ENCODE measurements at places on chromosomes 6 and 20. TPM values are rescaled to one million over a fixed set of nuclear protein-coding genes. Genes with fewer than 3 reads are reported as not detected.

GRCh38 chr6:88480816-88481215, 314.7 kb upstream of the CNR1 start:
- DNase-seq: peak; percentile 40

DNA sequence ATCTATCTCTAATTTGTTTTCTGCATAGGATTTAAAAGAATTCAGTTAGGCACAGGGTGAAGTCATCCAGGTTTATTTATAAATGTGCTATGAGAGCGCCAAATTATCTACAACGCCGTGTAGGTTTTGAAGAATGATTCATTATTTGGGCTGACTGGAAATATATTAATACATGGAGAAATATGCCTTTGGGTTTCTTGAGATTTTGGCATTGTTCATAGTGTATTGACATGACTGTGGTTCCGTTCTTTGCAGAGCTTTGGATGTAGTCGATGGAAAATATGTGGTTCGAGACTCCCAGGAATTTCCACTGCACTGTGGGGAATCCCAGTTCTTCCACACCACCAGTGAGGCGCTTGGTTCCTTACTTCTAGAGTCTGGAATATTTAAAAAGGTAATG, 90.9 kb downstream of the CRYBG1 start:
- DNase-seq: no peak

DNA sequence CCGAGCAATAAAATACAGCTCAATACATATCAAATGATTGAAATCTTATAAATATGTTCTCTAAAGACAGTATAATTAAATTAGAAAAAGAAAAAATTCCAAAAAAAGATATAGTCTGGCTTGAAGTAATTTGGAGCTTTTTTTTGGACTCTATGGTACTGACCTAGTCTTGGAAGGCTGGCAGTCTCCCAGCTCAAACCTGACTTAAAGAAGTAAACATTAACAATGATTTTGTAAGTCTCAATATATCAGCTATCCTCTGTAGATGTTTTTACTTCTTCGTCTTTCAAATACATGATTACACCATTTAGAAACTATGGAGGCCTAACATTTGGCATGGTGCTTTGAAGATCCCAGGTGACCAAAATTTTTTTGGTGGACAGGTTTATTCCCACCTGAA, 14.2 kb downstream of the HINT3 start:
- no peak for DNase-seq

Gene ID4
- total RNA-seq: 190 TPM

DNA sequence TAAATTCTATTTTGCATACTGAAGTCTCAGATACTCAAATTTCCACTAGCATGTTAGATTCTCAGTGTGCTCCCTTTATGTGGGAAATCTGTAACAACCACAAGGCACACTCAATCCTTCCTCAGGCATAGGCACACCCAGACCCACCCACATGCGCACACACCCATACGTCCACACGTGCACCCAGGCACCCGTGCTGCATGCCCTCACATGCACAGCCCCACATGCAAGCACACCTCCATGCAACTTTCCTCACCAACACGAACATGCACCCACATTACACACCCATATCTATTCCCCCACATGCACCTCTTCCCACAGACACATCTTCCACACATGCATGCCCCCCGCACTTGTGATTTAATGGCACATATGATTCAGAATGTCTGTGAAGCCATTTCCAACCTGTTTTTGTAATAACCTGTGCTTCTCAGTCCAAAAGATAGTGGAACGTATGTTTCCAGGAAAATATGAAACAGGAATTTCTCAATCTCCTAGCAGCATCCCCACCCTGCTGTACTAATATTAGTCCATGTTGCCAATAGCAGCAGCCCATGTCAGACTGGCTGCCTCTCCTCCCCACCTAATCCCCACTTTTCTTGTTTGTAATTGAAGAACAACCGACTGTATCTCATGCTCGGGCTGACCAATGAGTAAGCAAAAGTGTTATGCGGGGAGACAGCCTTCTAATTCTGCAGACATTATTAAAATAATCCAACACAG, 11.3 kb upstream of the CYP24A1 start:
- DNase-seq: no peak

DNA sequence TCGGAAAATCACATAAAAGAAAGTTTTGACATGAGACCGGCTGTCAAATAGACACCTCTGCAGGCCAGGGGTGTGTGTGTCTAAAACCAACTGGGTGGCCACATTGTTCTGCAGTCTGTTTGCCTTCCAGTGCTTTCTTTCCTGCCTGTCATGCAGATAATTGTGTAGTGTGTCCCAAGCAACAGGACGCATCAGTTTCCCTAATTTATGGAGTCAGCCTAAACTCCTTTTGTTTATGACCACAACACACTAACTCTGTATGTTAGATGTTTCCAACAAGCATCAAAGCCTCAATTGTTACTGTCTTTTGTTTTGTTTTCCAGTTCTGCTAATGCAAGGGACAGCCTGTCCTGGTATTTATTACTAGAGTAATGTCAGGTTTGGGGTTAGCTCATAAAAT, 205.7 kb downstream of the ATXN1 start:
- no peak for DNase-seq

GRCh38 chr6:26240157-26241032, 124.6 kb upstream of the BTN3A2 start:
- peak; percentile 95 for DNase-seq

Gene LGSN
- total RNA-seq: 0.40 TPM

Gene PGC
- not detected for total RNA-seq
